ENCODE measurements at places on chromosomes 7 and 10.

GRCh38 chr7:158074896-158075632, 512.6 kb downstream of the PTPRN2 start:
- DNase-seq, result no peak

- no peak for DNase-seq
Measured at GRCh38 chr10:77504196-77504872, 133.3 kb downstream of the KCNMA1 start.

DNA sequence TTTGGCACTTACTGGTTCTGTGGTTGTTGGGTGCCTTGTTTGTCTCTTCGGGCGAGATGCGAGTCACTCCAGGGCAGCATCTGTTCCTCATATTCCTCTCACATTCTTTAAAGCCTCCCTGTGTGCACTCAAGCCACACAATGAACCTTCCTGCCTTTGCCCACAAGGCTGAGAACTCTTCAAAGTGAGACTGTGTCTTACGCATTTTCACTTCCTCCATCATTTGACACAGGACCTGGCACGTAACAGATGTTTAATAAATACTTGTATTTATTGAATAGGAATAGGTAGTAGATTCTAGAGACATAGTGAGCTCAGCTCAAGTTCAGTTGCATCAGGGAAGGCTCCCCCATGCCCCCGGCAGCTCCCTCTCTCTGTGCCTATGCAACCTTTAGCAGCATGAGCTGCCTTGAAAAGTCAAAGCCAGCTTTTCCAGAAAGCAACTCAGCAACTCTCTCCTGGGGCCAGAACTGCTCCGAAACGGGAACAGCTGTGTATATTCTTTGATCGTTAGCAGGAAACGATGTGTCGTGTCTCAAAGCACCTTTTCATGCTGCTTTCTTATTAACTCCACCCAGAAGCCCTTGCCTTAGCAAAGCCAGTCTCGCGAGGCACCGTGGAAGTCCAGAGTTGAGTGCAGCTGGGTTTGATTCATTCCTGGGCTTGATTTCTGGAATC, 97.5 kb downstream of the PFKFB3 start:
- peak; percentile 54 for DNase-seq

GRCh38 chr10:75639736-75640135, 208.3 kb downstream of the LRMDA start:
- no peak for DNase-seq

DNA sequence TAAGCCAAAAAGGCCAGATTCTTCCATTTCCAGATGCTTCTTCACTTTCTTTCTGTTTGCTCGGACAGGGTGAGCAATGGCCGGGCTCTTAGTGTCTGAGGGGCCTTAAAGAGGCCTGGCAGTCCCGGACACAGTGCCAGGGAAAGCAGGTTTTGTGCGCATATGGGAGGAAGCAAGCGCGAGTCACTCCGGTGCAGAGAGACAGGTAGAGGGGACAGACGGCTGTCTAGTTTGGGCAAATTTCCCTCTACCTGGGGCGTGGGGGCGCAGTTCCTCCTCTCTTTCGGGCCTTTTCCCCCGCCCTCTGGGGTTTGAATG, 4.7 kb downstream of the NEUROD6 start:
- no peak for DNase-seq

GRCh38 chr10:7874864-7875263, 56.6 kb downstream of the TAF3 start:
- no peak for DNase-seq

DNA sequence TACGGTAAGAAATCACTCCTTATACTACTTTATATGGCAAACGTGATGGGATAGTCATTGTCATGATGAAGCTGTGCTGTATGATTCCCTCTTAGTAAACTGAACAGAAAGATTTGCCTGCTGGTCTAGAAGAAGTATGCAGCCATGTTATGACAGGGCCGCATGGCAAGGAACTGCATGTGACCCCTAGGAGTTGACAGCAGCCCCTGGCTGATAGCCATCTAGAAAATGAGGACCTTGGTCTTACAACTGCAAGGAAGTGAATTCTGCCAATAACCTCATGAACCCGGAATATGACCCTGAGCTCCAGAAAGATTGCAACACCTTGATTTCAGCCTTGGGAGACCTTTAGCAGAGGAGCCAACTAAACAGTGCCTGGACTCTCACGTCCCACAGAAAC, 193.3 kb downstream of the SEMA3E start:
- no peak for DNase-seq

DNA sequence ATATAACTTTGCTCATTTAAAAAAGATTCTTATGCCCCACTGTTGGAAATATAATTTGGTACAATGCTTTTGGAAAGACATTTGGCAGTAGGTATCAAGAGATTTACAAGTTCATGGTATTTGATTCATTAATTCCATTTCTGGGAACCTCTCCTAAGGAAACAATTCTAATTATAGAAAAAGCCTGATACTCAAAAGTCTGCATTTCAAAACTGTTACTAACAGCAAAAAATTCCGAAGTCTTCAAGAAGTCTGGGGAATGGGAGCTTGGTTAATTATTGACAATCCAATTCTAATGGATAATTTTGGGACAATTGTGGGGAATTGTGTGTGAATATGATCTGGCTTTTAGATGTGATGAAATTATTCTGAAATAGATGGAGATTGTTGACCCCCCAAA, 59.6 kb downstream of the HDAC9 start:
- DNase-seq, result no peak

DNA sequence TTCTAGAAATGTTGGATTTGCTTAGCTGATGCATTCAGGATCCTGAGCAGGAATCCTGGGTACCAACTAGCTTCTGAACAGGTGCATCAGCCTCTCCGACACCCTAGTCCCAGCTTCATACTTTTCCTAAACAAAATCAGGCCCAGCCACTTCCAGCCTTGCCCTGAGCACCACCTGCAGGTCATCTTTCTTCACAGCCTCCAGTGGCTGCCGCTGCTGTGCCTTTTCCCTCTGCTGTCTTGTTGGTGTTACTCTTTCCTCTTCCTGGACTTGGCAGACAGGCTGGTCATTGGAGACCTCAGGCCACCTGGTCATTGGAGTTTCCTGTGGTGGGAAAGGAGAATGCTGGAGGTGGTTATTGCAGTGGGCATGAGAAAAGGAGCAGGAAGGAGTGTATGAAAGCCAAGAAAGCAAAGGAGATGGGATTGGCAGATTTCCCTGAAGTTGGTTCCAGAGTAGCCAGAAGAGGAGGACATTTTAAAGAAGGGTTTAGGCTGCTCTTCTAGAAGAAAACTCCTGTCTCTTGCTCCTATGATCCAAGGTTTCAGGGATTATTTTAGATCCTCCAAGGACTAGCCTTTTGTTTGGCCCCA, 48.2 kb upstream of the NFKB2 start:
- peak; percentile 8 for DNase-seq

DNA sequence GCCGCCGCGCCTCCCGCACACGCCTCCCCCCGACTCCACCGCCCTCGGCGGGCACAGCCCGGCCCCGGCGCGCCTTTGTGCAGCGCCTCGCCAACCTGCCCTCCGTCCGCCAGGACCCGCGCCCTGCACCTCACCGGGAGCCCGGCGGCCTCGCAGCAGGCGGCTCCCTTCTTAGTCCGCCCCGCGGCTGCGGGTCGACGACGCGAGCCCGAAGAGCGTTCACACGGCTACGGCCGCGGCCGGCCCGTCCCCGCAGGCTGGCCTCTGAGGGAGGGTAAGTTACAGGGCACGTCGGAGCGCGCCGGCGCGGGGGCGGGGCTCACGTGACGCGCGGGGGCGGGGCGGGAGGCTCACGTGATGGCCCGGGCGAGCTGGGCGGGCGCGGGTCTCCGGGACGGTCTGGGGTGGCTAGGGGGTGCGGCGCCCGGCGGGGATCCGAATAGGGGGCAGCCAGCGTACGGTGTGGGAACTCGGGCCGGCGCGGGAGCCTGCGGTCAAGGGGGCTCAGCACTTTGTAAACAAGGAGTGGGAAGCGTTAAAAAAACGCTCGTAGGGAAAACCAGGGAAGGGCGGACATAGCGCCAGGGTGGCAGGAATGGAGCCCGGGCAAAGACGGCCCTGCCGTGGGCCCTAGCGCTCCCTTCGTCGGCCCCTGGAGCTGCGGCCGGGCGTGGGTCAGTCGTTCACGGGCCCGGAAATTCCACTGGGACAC, at the start of gene ARHGAP12:
TSS of gene ARHGAP12 (minus strand) at position 283 of the 712 bp plus-strand sequence. CDS start 19,976 bp downstream, outside the sequence.
- DNase-seq, result peak; percentile 90

GRCh38 chr10:48417374-48417773, 110.9 kb downstream of the MAPK8 start:
- no peak for DNase-seq

DNA sequence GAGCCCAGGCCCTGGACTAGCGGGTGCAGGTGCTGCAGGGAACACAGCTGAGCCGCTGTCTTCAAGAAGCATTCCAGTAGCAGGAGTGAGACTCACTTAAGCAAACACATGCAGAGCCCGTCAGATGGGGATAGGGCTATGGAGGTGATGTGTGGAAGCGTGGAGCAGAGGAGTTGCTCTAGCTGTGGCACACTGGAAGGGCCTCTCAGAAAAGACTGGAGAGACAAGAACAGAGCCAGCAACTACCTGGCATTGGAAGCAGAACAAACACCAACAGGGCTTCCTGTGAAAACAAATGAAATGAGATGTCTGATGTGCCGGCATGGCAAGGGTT, 37.8 kb upstream of the GALNTL5 start:
- no peak for DNase-seq

GRCh38 chr7:27053153-27053552, 42.6 kb downstream of the HOXA1 start:
- no peak for DNase-seq

GRCh38 chr7:22730921-22731654, 4.1 kb downstream of the IL6 start:
- no peak for DNase-seq

DNA sequence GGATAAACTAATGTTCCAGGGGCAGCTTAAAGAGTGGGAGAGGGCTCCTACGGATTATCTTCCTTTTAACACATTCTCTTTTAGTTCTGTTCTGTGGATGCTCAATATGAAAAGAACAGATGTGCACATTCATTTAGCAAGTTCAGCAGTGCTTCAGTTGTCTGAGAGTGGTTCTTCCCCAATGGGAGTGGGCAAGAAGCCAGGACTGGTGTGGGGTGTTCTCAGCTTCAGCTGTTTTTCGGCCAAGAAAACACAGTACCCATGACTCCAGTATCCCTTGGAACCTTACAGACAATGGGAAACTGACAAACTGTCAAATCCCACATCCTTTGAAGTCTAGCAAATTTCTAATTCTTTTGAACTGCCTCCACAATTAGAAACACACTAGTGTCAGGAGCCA, 71.5 kb upstream of the LRRC17 start:
- no peak for DNase-seq

DNA sequence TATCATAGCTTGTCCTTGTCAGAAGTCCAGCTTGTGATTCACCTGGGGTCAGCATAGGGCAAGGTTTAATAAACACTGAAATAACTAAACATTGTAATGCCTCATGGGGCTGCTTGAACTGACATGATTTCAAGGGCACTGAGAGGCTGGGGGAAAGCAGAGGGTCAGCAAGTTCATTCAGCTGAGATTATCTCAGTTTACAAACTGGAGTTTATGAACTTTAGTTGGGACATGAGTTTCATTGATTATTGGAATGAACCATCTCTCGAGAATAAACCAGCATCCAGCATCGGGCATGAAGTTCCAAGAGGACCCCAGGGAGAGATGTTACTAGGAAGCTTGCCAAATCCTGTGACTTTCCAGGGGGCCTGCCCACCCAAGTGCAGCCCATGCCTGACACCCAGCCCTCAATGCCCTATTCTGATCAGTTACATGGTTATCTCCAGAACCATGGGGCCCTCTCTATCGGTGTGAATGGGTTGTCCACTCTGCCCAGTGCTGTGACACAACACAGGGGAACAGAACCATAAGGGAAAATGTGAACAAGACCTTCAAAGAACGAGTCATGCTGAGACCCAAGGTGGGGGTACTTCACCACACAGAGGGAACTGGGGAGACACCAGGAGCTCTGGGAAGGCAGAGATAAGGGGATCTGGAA, 7.9 kb upstream of the CYP3A7 start:
- DNase-seq, result no peak

DNA sequence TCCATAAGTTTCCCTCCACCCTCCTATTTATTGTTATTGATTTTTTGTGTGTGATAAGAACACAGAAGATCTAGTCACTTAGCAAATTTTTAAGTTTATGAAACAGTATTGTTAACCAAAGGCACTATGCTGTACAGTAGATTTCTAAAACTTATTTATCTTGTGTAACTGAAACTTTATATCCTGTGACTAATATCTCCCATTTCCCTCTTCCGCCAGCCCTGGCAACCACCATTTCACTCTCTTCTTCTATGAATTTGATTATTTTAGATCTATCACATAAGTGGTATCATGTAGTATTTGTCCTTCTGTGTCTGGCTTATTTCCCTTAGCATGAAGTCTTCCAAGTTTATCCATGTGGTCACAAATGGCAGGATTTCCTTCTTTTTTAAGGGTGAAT, 144.3 kb upstream of the INHBA start:
- DNase-seq, result no peak

DNA sequence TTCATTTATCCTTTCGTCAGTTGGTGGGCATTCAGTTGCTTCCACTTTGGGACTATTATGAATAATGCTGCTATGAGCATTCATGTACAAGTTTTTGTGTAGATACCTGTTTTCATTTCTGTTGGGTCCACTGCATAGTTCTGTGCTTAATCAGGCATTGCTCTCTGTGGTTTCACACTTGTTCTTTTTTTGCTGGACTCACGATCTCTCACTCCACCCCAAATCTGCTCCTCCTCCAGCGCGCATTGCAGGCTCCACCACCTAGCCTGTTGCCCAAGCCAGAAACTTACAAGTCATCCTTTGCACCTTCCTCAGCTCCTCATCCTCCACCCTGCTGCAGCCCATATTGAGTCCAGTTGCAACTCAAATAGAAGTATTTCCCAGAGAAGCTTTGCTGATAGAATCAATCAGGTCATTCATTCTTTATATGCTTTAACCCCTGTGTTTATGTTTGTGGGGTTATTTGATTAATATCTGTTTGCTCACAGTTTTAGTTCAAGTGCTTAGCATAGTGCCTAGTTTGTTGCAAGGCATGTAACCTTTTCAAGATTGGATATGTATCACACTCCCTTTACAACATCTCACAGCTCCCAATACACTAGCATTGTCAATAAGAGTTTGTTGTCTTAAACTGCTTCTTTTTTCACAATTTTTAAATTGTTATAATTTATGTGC, 16.6 kb upstream of the AFAP1L2 start:
- no peak for DNase-seq

DNA sequence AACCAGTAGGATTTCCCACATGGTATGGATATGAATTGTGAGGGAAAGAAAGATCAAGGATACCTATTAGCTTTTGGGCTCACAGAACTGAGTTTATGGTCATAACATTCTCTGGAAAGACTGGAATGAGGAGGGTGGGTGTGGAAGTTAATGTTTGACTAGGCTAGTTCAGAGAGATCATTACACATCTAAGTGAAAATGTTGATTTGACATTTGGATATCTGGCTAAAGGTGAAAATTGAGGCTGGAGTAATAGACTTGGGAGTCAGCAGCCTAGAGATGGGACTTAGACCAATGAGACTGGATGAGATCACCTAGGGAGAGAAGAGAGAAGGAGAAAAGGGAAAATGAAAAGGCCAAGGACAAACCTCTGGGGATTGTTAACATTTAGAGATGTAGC, 437.3 kb downstream of the CCSER2 start:
- DNase-seq, result no peak

Measured in CD4-positive, alpha-beta T cell treated with Interleukin-17A for 4 hours (primary cell).